ENCODE measurements at places on chromosomes 5 and 9. TPM values are rescaled to one million over a fixed set of nuclear protein-coding genes. Genes with fewer than 3 reads are reported as not detected.
A peak's percentile ranks its signal among the peaks of the same experiment; 100 is the strongest.

GRCh38 chr9:93234600-93234999 is 50.7 kb downstream of the WNK2 start:
- no peak overlapping the region for H3K4me3 ChIP-seq
- no peak for DNase-seq
- H3K36me3 ChIP-seq: peaks cover 15% of the 10 kb centered on the region
- peaks cover 3% of the 10 kb centered on the region for H3K4me1 ChIP-seq
- H3K27ac ChIP-seq: no peak overlapping the region

- H3K4me3 ChIP-seq: peak overlapping the region; percentile 59
- DNase-seq: no peak
- no peaks in the 10 kb centered on the region for H3K27me3 ChIP-seq
- H3K4me1 ChIP-seq: peaks cover 23% of the 10 kb centered on the region
These were observed 1.5 kb downstream of the ARPC5L start for GRCh38 chr9:124863371-124863871.

DNA sequence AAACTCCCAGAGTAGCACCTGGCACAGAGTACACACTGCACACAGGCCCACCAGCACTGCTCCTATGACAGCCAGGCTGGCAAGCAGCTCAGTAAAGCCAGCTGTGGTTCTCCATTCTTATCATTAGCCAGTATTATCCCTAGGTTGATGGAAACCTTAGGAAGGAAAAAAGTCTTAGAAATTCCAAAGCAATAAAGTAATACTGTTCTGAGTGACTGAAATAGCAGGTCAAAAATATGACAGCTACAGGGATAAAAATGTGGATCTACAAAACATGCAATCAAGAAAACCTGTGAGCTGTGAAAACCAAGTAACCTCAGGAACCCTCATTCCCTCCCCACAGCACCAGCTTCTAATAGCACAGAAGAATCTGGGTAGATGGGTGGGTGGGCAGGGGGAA is 403.5 kb downstream of the SPOCK1 start:
- H3K4me3 ChIP-seq: no peak overlapping the region
- no peaks in the 10 kb centered on the region for H3K36me3 ChIP-seq
- H3K4me1 ChIP-seq: no peaks in the 10 kb centered on the region
- no peak for DNase-seq
- H3K27ac ChIP-seq: no peak overlapping the region

GRCh38 chr5:110784901-110785300 is 46.1 kb downstream of the SLC25A46 start:
- H3K27me3 ChIP-seq: no peaks in the 10 kb centered on the region
- H3K4me3 ChIP-seq: no peak overlapping the region
- no peak for DNase-seq
- no peaks in the 10 kb centered on the region for H3K4me1 ChIP-seq

DNA sequence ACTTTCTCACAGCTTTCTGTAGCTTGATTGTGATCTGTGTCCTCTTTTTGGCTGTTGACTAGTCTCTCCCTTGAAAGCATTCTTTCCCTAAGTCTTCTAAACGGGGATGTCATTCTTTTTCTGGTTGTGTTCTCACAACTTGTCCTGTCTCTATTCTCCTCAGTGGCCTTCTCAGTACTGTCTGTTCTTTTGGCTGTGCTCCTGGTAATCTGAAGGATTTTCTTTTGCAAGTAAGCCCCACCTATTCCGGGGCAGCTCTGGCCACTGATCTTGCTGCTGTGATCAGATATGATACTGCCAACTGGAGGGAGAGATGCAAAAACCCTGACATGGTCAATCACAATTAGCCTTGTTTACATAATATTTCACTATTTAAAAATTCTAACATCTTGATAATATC is 172.2 kb downstream of the CDC42SE2 start:
- H3K27ac ChIP-seq: no peak overlapping the region
- H3K4me1 ChIP-seq: no peaks in the 10 kb centered on the region
- DNase-seq: no peak
- no peak overlapping the region for H3K4me3 ChIP-seq
- no peaks in the 10 kb centered on the region for H3K27me3 ChIP-seq

GRCh38 chr9:21294364-21294774 is 10.7 kb downstream of the IFNA5 start:
- no peaks in the 10 kb centered on the region for H3K36me3 ChIP-seq
- H3K27ac ChIP-seq: peak overlapping the region; percentile 50
- H3K4me1 ChIP-seq: no peaks in the 10 kb centered on the region
- H3K27me3 ChIP-seq: peaks cover 59% of the 10 kb centered on the region

- DNase-seq: no peak
- H3K27ac ChIP-seq: no peak overlapping the region
- peaks cover 12% of the 10 kb centered on the region for H3K4me1 ChIP-seq
- no peak overlapping the region for H3K4me3 ChIP-seq
- H3K27me3 ChIP-seq: no peaks in the 10 kb centered on the region
- H3K36me3 ChIP-seq: no peaks in the 10 kb centered on the region
These were observed 140.9 kb upstream of the PIK3R1 start for GRCh38 chr5:68074633-68075032.

- no peak overlapping the region for H3K4me3 ChIP-seq
- H3K4me1 ChIP-seq: peaks cover 5% of the 10 kb centered on the region
- no peak for DNase-seq
- H3K27me3 ChIP-seq: no peaks in the 10 kb centered on the region
- no peak overlapping the region for H3K27ac ChIP-seq
- no peaks in the 10 kb centered on the region for H3K36me3 ChIP-seq
These were observed 439.0 kb upstream of the PTGER4 start for GRCh38 chr5:40240671-40241070.

DNA sequence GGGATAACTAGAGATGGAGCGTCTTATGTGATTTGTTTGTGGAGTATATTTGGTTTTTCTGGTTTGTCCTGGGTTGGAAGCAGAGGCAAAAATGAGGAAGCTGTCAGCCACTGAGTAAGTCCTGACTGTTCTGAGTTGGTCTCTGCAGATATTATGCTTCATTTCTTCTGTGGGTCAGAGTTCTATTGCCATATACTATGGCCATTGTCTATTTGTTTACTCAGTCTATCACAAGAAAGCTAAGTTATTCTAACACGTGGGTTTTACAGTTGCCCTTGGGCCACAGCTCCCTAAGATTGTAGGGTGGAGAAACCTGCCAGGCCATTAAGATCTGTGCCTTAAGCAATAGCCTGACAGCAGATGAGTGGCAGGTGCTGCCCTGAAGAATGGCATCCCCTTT is 3.0 kb upstream of the CTSV start:
- H3K27ac ChIP-seq: no peak overlapping the region
- no peak for DNase-seq
- peaks cover 10% of the 10 kb centered on the region for H3K4me1 ChIP-seq
- H3K36me3 ChIP-seq: peaks cover 5% of the 10 kb centered on the region
- no peak overlapping the region for H3K4me3 ChIP-seq

GRCh38 chr5:150000990-150001659 is 586 bp downstream of the HMGXB3 start:
- H3K27me3 ChIP-seq: no peaks in the 10 kb centered on the region
- DNase-seq: peak; percentile 26
- peaks cover 4% of the 10 kb centered on the region for H3K36me3 ChIP-seq

GRCh38 chr9:4567601-4568000 is 77.3 kb downstream of the SLC1A1 start:
- H3K27ac ChIP-seq: no peak overlapping the region
- DNase-seq: no peak
- no peaks in the 10 kb centered on the region for H3K4me1 ChIP-seq
- H3K27me3 ChIP-seq: no peaks in the 10 kb centered on the region
- H3K4me3 ChIP-seq: no peak overlapping the region
- H3K36me3 ChIP-seq: peaks cover 1% of the 10 kb centered on the region

GRCh38 chr5:6606884-6607558 is 25.8 kb downstream of the NSUN2 start:
- no peak for DNase-seq
- H3K4me1 ChIP-seq: no peaks in the 10 kb centered on the region
- H3K27ac ChIP-seq: no peak overlapping the region
- H3K27me3 ChIP-seq: no peaks in the 10 kb centered on the region

GRCh38 chr5:107849118-107849517 is 178.4 kb upstream of the EFNA5 start:
- H3K27me3 ChIP-seq: peaks cover 8% of the 10 kb centered on the region
- no peaks in the 10 kb centered on the region for H3K4me1 ChIP-seq
- H3K36me3 ChIP-seq: no peaks in the 10 kb centered on the region
- DNase-seq: no peak
- no peak overlapping the region for H3K4me3 ChIP-seq

DNA sequence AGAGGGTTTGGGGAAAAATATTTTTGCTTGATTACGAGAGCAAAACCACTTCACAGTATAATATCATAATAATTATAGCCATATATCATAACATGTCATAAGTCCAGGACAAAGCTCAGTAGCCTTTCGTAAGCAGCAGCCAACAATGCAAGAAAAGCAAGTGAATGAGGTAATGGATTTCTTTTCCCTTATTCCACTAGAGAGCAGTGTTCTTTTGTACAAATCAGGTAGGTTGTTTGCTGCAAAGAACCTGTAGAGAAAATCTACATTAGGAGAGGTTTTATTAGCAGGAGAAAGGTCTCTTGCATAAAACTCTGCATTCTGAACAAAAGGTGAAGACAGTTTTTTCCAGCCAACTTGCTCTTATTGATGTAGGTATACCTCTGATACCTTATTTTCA is 1033.4 kb downstream of the TLE4 start:
- no peaks in the 10 kb centered on the region for H3K36me3 ChIP-seq
- DNase-seq: no peak
- H3K4me1 ChIP-seq: peaks cover 14% of the 10 kb centered on the region
- H3K4me3 ChIP-seq: no peak overlapping the region
- no peaks in the 10 kb centered on the region for H3K27me3 ChIP-seq

GRCh38 chr9:92966518-92966800 is 19.1 kb downstream of the FGD3 start:
- no peak for DNase-seq
- peaks cover 15% of the 10 kb centered on the region for H3K4me1 ChIP-seq
- peaks cover 1% of the 10 kb centered on the region for H3K36me3 ChIP-seq
- H3K27ac ChIP-seq: no peak overlapping the region
- H3K4me3 ChIP-seq: no peak overlapping the region

GRCh38 chr5:60023255-60023654 is 129.7 kb upstream of the PDE4D start:
- H3K27ac ChIP-seq: no peak overlapping the region
- no peaks in the 10 kb centered on the region for H3K27me3 ChIP-seq
- no peak overlapping the region for H3K4me3 ChIP-seq

GRCh38 chr5:76958991-76959767 is 6.3 kb downstream of the CRHBP start:
- H3K4me3 ChIP-seq: no peak overlapping the region
- no peaks in the 10 kb centered on the region for H3K36me3 ChIP-seq
- DNase-seq: no peak
- H3K27ac ChIP-seq: no peak overlapping the region
- H3K27me3 ChIP-seq: peaks cover 26% of the 10 kb centered on the region

GRCh38 chr9:128244837-128245231 is 31.0 kb downstream of the GOLGA2 start:
- H3K4me1 ChIP-seq: peaks cover 3% of the 10 kb centered on the region
- DNase-seq: no peak
- no peaks in the 10 kb centered on the region for H3K36me3 ChIP-seq
- H3K4me3 ChIP-seq: no peak overlapping the region
- no peak overlapping the region for H3K27ac ChIP-seq

DNA sequence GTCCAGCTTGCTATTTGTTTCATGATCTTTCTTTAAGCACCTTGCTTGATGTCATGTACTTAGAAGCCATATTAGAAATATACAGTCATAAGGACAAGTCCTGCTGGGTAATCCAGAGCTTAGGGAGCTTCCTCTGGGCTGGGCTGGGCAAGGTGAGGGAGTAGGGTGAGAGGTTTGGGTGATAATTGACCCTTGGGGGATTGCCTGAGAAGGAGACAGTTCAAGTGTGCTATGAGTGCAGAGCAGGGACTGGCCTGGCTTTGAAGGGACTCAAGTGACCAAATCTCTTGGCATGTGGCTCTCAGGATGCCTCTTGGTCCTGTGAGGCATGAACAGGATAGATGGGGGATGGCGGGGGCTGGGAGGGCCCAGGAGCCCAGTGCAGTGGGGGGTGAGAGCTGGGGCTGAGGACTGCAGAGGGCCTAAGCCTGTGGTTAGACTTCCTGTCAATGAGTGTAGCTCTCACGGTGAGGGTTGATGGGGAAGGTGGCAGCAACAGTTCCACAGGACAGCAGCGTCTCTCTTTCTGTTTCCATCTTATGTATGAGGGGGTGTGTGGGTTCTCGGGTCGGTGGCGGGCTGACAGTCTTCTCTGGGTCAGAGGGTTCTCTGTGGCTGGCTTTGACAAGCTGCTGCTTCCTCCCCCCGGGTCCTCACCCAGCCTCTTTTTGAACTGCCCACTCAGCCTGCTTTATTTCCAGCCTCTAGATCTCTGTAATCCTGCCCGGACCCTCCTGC is 53.5 kb downstream of the RGS3 start:
- peaks cover 7% of the 10 kb centered on the region for H3K36me3 ChIP-seq
- no peak overlapping the region for H3K4me3 ChIP-seq
- H3K27me3 ChIP-seq: no peaks in the 10 kb centered on the region
- H3K4me1 ChIP-seq: peaks cover 46% of the 10 kb centered on the region

DNA sequence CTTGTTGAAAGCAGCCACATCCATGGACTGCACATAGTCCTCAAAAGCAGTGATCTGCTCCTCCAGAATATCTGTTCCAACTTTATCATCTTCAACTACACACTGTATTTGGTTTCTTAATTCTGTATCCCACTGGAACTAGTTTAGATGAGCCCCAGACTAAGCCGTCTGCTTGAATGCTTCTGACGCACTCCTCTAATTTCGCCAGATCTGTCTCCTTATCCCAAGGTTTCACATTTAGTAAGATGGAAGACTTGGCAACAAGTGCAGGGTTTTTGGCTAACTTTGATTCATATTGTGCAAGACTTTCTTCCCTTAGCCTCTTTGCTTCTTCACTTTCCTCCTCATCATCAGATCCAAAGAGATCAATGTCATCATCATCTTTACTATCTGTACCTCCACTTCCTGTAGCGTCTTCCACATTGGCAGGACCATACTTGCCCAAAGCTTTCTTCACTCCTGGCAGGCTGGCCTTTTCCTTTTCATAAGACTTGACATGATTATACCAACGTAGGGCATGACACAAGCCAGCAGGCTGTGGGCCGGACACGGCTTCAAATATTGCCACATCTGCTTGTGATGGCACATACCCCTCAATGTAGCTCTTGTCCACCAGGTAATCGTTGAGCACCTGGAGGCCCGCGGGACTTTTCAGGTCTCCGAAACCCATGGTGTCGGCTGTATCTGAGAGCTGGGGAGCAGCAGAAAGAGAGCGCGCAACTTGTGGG is 56.2 kb upstream of the PIK3R1 start:
- no peaks in the 10 kb centered on the region for H3K4me1 ChIP-seq
- DNase-seq: no peak
- no peak overlapping the region for H3K27ac ChIP-seq
- H3K27me3 ChIP-seq: no peaks in the 10 kb centered on the region

The CRHBP gene
- total RNA-seq: 1.1 TPM

The UNC5A gene
- 2.8 TPM for total RNA-seq

The ELAVL2 gene
- total RNA-seq: 1.7 TPM

The PHYHD1 gene
- 19.9 TPM for total RNA-seq

The HINT2 gene
- 37.7 TPM for total RNA-seq

The TMOD1 gene
- total RNA-seq: 10.1 TPM

The CNTNAP3 gene
- 1.6 TPM for total RNA-seq

The ZDHHC11B gene
- total RNA-seq: 8.7 TPM

The PCDHA8 gene
- 5.1 TPM for total RNA-seq

The EFNA5 gene
- 16.7 TPM for total RNA-seq

The LCN9 gene
- 0.57 TPM for total RNA-seq

The NDUFB6 gene
- total RNA-seq: 39.8 TPM

The HSPB3 gene
- not detected for total RNA-seq

The GRM6 gene
- total RNA-seq: not detected

Measured in progenitor cell of endocrine pancreas (in vitro differentiated cells).